GM20000 (cell line): ENCODE measurements at places on chromosomes 12 and 14.

GRCh38 chr14:95816539-95816938 lies 60.1 kb upstream of the TUNAR start:
- DNase-seq = no peak

DNA sequence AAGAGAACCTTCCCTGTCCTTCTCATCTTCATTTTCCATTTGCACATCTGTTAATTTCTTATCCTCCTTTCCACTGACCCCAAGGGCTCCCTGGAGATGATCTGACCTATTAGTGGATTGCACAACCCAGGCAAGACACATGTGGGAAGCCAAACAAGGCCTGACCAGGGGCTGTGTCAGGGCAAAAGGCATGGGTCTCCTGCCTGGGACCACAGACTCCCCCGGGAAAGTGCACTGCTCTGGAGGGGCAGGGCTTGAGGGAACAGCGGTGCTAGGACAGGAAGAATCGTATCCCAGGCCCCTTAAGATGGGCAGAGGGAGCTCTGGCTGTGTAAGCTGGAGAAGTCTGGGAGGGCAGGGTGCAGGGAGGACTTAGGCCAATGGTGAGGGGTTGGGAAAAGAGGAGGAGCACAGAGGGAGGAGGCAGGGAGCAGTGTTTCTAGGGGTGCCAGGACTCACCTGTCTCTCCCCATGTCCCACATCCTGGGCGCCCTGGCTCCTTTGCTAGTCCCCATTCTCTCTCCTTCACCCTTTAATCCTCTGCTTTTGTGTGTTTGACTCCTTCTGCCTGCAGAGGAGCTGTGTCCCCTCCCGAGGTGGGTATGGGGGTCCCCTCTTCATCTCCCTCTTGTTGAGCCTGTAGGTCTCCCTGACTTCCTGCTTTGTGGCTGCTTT lies 25.3 kb downstream of the PLEKHG3 start:
- DNase-seq = no peak

DNA sequence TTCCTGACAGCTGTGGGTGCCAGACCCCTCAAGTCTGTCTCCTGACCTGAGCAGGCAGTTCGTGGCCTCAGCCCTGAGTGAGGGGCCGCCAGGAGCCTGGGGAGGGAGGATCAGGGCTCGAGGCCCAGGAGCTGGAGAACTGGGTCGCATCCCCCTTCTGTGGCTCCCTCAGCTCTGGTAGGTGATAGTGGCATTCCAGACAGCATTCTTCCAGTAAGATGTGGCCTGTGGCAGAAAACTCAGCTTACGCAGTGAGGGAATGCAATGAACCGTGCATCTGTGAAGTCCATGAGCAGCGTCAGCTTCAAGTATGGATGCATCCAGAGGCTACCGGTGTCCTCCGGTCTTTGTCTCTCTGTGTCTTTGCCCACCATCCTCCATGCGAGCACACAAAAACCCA lies 28.4 kb upstream of the FBRSL1 start:
- DNase-seq = no peak

- DNase-seq = no peak
Observed at GRCh38 chr14:67393689-67394088, 18.3 kb downstream of the PLEK2 start.

- DNase-seq = no peak
Observed at GRCh38 chr12:50542448-50542847, 37.7 kb downstream of the DIP2B start.

- no peak for DNase-seq
Observed at GRCh38 chr14:64185184-64185583, 109.0 kb downstream of the ESR2 start.
